ENCODE measurements at places on chromosomes 2 and 18.

DNA sequence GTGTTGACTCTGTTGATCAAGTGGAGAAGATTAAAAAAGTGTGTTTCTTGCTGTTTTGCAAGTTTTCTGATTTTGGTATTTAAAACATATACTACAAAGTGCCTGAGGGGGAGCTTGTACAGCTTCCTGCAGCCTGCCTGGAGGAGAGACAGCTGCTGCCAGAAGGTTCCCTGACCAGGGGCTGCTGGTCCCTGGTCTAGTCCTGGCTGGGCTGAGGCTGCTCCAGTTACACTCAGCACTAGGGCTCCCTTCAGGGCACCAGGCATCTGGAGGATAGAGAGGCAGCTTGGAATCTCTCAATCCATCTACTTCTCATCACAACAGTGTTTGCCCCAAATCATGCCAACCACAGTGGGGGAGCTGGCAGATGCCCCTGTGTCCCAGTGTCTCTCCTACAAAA, 4.8 kb downstream of the MC2R start:
- no peak for DNase-seq

- DNase-seq = no peak
These were observed 22.3 kb upstream of the DUSP2 start for GRCh38 chr2:96167407-96168013.

GRCh38 chr2:207108440-207108839, 57.3 kb downstream of the KLF7 start:
- DNase-seq = no peak

GRCh38 chr2:71801969-71802368, 345.7 kb downstream of the CYP26B1 start:
- DNase-seq = no peak

- no peak for DNase-seq
These were observed 66.2 kb downstream of the ACVR2A start for GRCh38 chr2:147910990-147911473.

GRCh38 chr2:157192445-157193423, 64.8 kb upstream of the GALNT5 start:
- no peak for DNase-seq

GRCh38 chr2:40448476-40449079, 3.3 kb downstream of the SLC8A1 start:
- DNase-seq = no peak
